Pancreas (tissue), 10 donors: ENCODE measurements at places on chromosomes 12 and 14. TPM values are rescaled to one million over a fixed set of nuclear protein-coding genes. Genes with fewer than 3 reads are reported as not detected.

DNA sequence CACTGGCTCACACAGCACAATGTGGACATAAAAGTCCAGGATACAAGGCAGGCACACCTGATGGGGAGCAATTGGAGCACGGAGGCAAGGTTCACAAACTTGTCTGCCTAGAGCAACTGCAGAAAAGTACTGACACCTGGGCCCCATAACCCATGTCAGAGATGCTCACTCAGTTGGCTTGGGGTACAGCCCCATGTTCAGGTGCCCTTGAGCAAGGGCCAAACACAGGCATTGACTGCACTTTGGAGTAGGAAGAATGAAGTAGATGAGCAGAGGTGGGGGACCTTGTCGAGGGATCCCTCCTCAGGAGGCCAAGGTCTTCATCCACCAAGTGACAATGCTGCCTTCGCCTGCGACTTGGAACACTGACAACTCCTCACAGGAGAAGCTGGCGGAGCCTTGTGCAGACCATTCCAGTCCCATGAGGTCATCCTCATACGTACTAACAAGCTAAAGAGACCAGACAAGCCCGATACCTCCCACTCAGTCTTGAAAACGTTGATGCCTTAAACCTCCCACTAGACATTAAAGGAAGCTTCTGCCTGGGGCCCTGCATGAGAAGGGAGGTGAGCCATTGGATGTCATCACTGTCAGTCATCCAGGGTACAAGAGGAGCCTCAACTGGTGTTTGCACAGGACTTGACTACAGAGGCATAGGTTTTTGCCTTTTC is 42.5 kb upstream of the C14orf180 start:
- no peak overlapping the region for H3K27ac ChIP-seq
- no peak for DNase-seq
- peaks cover 17% of the 10 kb centered on the region for H3K27me3 ChIP-seq
- no peaks in the 10 kb centered on the region for H3K36me3 ChIP-seq
- no peaks in the 10 kb centered on the region for H3K4me1 ChIP-seq

DNA sequence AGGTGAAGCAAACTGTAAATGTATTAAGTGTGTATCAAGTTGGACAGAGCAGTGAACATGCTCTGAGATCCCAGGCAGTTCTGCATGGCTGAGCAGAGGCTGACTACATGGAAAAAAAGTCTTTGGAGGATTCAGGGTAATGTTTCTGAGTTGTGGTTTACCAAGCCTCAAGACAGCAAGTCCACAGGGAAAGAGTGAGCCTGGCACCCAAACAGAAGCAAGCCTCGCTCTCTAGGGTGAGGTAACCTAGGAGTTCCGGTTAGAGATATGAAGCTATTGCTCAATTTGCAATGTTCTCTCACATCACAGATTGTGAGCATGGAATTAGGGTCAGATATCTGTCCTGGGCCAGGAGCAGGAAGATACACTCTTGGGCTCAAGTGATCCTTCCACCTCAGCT is 158.6 kb downstream of the MON2 start:
- no peak for DNase-seq
- H3K27ac ChIP-seq, result no peak overlapping the region
- H3K27me3 ChIP-seq, result no peaks in the 10 kb centered on the region
- no peaks in the 10 kb centered on the region for H3K36me3 ChIP-seq
- H3K4me3 ChIP-seq, result no peak overlapping the region
- H3K4me1 ChIP-seq, result no peaks in the 10 kb centered on the region

DNA sequence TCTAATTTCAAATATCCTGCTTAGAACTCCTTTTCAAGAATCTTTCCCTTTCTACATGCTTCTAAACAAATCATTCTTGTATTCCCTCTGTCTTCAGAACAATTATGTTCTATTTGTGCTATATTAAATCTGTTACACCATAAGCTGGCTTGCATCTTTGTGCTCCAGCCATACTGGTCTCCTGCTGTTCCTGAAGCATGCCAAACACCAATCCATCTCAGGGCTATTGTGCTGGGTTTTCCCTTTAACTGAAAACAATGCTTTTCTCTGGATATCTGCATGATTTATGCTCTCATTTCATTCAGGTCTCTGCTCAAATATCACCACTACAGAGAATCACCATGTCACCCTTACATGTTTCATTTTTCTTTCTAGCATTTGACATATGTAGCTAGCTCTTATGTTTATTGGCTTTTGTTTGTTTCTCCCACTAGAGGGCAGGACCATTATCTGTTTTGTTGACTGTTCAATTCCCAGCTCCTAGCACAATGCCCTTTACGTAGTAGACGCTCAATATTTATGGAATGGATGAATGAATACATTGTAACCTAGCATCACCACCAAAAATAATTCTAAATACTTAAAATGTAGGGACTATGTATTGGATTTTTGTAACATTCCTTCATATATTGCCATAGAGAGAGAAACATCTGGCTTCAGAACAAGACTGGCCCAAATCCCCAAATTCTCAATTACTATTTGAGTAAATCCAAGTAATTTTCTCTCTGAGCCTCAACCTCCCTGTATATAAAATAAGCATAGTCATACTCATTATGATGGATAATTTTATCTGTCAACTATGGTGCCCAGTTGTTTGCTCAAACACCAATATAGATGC is 302.0 kb upstream of the SYT1 start:
- no peak for DNase-seq
- H3K27ac ChIP-seq, result no peak overlapping the region
- H3K4me3 ChIP-seq, result no peak overlapping the region
- H3K36me3 ChIP-seq, result no peaks in the 10 kb centered on the region

The MTERF2 gene
- 10.2 TPM for total RNA-seq

The VWF gene
- total RNA-seq, result 40.2 TPM
